ENCODE measurements at places on chromosomes 2 and 18.

DNA sequence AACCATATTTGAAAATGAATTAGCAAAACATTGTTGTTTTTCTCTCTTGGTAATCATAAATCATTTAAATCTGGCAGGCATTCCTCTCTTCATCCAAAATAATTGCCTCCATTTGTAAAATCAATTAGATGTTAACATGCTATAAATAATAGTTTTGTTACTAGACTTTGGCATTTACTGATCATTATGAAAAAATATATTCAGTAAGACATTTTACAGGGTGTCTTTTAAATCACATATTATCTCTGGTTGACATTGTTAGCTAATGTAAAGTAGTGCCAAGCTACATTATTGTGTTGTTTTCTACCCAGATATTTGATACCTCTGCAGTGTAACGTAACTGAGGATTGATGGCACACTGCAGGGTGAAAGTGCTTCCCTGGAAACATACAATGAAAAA, 31.8 kb upstream of the DLX1 start:
- no peak for DNase-seq

GRCh38 chr2:210356944-210357343, 42.0 kb upstream of the MYL1 start:
- no peak for DNase-seq

DNA sequence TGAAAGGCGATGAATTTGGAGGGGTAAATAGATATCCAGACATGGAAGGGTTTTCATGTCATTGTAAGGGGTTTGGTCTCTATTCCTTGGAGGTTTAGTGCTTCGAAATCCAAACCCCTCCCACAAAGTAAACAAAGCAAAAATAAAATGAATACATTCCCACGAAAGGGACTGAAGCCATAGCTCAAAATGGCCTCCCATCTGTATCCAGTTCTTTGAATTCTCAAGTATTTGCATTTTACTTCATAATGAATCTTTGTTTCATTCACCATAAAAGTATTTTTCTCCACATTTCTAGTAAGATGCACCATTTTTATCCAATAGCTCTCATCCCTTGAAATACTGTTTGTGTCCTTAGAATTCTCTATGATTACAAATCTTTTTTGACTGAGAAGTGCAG, 103.2 kb upstream of the DTNA start:
- no peak for DNase-seq

- DNase-seq = no peak
Observed at GRCh38 chr2:119212139-119212800, 11.4 kb upstream of the STEAP3 start.

- DNase-seq = no peak
Observed at GRCh38 chr2:211138551-211138950, 582.2 kb downstream of the CPS1 start.

All from fibroblast of the aortic adventitia (primary cell).